ENCODE measurements at places on chromosomes 11 and 22. TPM values are rescaled to one million over a fixed set of nuclear protein-coding genes. Genes with fewer than 3 reads are reported as not detected.

GRCh38 chr11:13358596-13359270 is 81.1 kb downstream of the BMAL1 start:
- no peak overlapping the region for H3K27ac ChIP-seq
- no peak for DNase-seq
- no peaks in the 10 kb centered on the region for H3K27me3 ChIP-seq
- H3K36me3 ChIP-seq: peaks cover 7% of the 10 kb centered on the region
- no peak overlapping the region for H3K4me3 ChIP-seq

OR52K1 gene
- total RNA-seq: not detected

GRCh38 chr11:110373051-110373702 is 56.6 kb upstream of the FDX1 start:
- H3K4me3 ChIP-seq: no peak overlapping the region
- H3K36me3 ChIP-seq: no peaks in the 10 kb centered on the region
- no peaks in the 10 kb centered on the region for H3K27me3 ChIP-seq
- DNase-seq: no peak

- no peaks in the 10 kb centered on the region for H3K36me3 ChIP-seq
- peak overlapping the region; percentile 85 for H3K4me3 ChIP-seq
- no peaks in the 10 kb centered on the region for H3K4me1 ChIP-seq
- DNase-seq: peak; percentile 77
These were observed 734 bp upstream of the TMEM123 start for GRCh38 chr11:102453302-102453695.

- H3K4me1 ChIP-seq: no peaks in the 10 kb centered on the region
- H3K27me3 ChIP-seq: no peaks in the 10 kb centered on the region
- H3K27ac ChIP-seq: no peak overlapping the region
- no peak for DNase-seq
- no peak overlapping the region for H3K4me3 ChIP-seq
These were observed 11.0 kb upstream of the CERK start for GRCh38 chr22:46748908-46749675.

GRCh38 chr11:2693271-2694261 is 6.2 kb downstream of the KCNQ1OT1 start:
- H3K27ac ChIP-seq: no peak overlapping the region
- no peaks in the 10 kb centered on the region for H3K4me1 ChIP-seq
- DNase-seq: peak; percentile 40
- no peak overlapping the region for H3K4me3 ChIP-seq
- H3K27me3 ChIP-seq: no peaks in the 10 kb centered on the region

Data from aorta (tissue), 5 donors.